ENCODE measurements at places on chromosomes 2 and 18.

GRCh38 chr2:168780669-168781071 is 21.8 kb upstream of the NOSTRIN start:
- no peak for DNase-seq

GRCh38 chr18:48832938-48833700 is 117.6 kb downstream of the SMAD7 start:
- DNase-seq = no peak

- no peak for DNase-seq
Measured at GRCh38 chr18:41948544-41949110, 6.4 kb upstream of the PIK3C3 start.

GRCh38 chr2:100013892-100014677 is 128.3 kb downstream of the AFF3 start:
- no peak for DNase-seq

DNA sequence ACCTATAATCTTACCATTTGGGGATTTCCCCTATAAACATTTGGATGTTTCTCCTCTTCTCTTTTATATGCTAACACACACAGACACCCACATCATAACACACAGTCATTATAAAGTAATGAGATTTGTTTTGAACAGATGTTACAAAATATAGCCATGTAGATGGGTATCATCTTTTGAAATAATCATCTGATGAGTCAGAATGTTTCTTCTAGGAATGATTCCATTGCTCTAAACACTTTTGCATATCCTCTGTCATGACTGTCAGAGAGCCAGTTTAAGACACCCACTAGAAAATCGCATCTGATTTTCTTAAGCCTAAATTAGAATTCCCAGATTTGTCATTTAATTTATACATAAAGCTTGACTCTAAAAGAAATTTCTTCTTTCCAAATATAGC is 442.6 kb downstream of the CMPK2 start:
- DNase-seq = no peak

DNA sequence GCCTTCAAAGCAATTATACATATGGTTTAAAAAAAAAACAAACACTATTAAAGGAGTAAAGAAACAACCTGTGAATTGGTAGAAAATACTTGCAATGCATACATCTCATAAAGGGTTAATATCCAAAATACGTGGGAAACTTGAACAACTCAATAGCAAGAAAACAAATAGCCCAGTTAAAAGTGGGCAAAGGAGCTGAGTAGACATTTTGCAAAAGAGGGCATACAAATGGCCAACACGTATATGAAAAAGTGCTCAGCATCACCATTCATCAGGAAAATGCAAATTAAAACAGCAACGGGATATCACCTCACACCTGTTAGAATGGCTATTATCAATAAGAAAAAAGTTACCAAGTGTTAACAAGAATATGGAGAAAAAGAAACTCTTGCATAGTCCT is 298.3 kb upstream of the RBMS1 start:
- no peak for DNase-seq

DNA sequence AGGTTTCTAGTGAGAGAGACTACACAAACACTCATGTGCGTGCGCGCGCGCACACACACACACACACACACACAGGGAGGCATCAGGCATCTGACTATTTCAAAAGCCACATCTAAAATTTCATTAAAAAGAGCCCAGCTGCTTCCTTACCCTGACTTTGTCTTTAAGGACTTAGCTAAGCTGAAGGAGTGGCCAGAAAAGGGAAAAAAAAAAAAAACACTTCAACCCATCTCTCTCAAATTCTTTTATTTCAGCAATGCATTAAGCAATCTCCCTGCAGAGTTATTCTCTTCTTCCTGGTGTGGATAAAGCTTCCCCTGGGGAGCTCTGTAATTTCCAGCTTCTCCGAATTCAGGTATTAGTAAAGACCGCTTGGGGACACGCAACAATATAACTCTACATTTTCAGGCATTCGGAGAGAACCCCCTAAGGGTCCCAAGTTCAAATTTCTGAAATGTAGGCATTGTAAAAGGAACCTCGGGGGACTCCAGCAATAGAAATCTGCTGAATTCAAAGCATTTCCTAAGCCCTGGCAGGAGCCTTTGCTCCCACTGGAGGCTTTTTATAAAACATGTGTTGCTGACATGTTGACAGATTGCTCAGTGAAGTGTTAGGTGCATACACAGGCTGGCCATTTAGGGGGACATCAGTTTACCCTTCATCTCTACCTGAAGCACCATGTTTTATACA is 67.0 kb downstream of the ZNF521 start:
- no peak for DNase-seq

GRCh38 chr18:48889981-48890762 is 60.6 kb downstream of the SMAD7 start:
- no peak for DNase-seq
